ENCODE measurements at places on chromosomes 11 and 22.
A peak's percentile ranks its signal among the peaks of the same experiment; 100 is the strongest.

DNA sequence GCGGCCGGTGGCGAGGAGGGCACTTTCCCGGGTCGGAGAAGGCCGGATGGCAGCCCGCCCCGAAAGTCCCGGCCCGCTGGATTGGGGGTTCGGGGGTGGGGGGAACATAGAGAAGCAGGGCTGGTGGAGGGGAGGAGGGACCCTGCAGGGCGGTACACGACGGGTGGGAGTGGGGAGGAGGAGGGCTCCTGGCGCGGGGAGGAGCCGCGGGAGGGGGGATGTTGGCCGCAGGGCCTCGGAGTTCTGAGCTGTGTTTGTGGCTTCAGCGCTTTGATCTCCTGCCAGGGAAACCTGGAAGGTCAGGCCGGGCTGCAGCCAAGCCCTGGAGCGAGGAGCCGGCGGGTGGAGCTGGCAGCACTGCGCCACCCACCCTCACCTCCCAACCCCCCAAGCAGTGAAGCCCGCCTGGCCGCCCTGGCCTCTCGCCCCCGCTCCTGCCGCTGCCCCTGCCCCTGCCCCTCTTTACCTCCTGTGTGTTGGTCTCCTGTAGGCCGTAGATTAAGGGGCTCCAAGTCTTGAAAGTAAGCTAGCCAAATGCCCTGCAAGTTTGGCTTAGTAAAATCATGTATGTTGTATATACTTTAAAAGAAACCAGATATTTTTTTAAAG lies 30.9 kb downstream of the C22orf31 start:
- peaks cover 12% of the 10 kb centered on the region for H3K4me1 ChIP-seq
- H3K27ac ChIP-seq = no peak overlapping the region
- no peak for DNase-seq
- peaks cover 65% of the 10 kb centered on the region for H3K27me3 ChIP-seq
- H3K36me3 ChIP-seq = no peaks in the 10 kb centered on the region

DNA sequence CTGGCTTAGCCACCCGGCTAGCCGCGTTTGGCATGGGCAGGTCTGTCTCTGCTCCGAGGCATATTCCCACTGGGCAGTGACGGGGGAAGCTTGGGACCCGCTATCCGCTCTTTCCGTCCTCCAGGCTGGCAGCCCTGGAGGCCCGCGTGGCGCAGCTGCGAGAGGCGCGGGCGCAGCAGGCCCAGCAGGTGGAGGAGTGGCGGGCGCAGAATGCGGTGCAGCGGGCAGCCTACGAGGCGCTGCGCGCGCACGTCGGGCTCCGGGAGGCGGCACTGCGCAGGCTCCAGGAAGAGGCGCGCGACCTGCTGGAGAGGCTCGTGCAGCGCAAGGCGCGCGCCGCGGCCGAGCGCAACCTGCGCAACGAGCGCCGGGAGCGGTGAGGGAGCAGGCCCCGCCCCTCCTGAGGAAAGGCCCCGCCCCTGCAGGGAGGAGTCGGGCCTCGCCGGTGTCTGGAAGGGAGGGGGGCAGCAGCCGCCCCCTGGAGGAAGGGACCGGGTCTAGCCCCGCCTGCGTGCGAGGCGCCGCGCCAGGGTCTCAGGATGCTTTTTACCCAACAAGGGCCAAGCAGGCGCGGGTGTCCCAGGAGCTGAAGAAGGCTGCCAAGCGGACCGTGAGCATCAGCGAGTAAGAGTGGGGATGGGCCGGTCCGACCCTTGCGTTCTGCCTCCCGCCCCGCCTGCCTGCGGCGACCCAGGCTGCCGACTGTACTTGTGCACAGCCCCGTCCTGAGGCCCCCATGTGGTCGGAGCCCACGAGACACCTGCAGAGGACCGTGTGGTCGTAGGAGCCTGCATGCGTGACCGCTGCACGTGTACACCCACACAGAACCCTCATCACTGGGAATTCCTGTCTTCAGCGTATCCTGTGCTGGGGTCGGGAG lies 7.9 kb downstream of the ATG16L2 start:
- DNase-seq = peak; percentile 88
- no peak overlapping the region for H3K27ac ChIP-seq
- H3K36me3 ChIP-seq = peaks cover 28% of the 10 kb centered on the region
- no peaks in the 10 kb centered on the region for H3K27me3 ChIP-seq

DNA sequence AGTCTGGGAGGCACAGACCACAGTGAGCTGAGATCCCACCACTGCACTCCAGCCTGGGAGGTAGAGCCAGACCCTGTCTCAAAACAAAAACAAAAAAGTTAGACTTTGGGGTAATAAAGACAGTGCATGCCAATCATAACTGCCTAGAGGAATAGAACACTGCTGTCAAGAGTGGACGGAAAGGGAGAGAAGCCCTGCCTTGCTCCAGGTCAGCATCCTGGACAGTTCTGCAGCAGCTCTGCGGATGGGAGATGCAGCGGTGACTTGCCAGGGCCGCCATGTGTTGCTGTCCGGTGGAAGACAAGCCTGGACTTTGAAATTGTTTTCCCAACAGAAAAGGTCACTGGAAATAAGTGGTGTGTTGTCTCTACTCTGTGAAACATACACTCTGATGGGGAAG lies 618.2 kb downstream of the TBC1D22A start:
- no peak for DNase-seq
- no peaks in the 10 kb centered on the region for H3K36me3 ChIP-seq
- H3K4me1 ChIP-seq = no peaks in the 10 kb centered on the region
- no peak overlapping the region for H3K4me3 ChIP-seq
- H3K27ac ChIP-seq = no peak overlapping the region
- no peaks in the 10 kb centered on the region for H3K27me3 ChIP-seq

GRCh38 chr22:47377926-47378560 lies 615.6 kb downstream of the TBC1D22A start:
- H3K4me1 ChIP-seq = no peaks in the 10 kb centered on the region
- no peaks in the 10 kb centered on the region for H3K27me3 ChIP-seq
- H3K4me3 ChIP-seq = no peak overlapping the region
- no peak for DNase-seq
- no peaks in the 10 kb centered on the region for H3K36me3 ChIP-seq

DNA sequence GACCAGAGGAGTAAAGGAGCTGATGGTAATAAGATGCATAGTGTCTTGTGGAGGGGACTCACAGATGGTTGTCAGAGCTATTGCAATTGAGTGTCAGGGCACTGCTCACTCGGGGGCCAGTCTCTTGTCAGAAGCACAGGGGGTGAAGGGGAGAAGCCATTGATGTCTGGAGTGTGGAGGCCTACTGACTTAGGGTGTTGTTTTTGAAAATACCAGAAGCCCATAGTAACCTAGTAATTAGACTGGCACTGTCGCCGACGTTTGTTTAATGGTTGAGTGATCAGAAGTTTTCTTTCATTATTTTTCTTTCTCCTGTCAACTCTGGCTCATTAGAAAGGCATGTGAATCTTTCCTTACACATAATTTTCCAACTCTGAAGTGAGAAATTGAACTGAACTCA lies 151.6 kb upstream of the TENM4 start:
- H3K36me3 ChIP-seq = no peaks in the 10 kb centered on the region
- H3K4me3 ChIP-seq = no peak overlapping the region
- no peaks in the 10 kb centered on the region for H3K27me3 ChIP-seq
- no peaks in the 10 kb centered on the region for H3K4me1 ChIP-seq

GRCh38 chr11:28666632-28667031 lies 558.4 kb downstream of the METTL15 start:
- no peaks in the 10 kb centered on the region for H3K27me3 ChIP-seq
- H3K4me1 ChIP-seq = no peaks in the 10 kb centered on the region
- no peaks in the 10 kb centered on the region for H3K36me3 ChIP-seq
- DNase-seq = no peak
- H3K27ac ChIP-seq = no peak overlapping the region

DNA sequence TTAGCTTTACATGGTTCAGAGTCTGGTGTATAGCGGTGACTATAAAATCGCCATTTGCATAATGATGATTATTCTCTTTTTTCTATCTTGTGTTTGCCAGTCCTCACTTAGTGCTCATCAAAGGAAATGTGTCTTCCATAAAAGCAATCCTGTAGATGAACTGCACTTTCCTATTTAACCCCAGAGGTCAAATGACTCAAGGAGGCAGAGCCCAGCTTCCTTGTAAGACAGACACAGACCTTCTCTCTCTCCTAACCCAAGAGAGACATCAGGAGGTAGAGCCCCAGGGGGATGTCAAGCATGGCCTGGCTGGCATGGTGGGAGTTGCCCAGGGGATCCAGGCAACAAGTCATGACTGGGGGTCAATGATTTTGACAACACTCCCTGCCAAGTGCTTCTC lies 46.9 kb upstream of the CRTAM start:
- peaks cover 17% of the 10 kb centered on the region for H3K36me3 ChIP-seq
- no peak overlapping the region for H3K4me3 ChIP-seq

GRCh38 chr11:86809561-86809960 lies 9.2 kb downstream of the PRSS23 start:
- H3K4me1 ChIP-seq = peaks cover 9% of the 10 kb centered on the region
- no peaks in the 10 kb centered on the region for H3K36me3 ChIP-seq
- H3K27ac ChIP-seq = no peak overlapping the region
- no peak overlapping the region for H3K4me3 ChIP-seq
- no peak for DNase-seq

GRCh38 chr11:64644647-64645275 lies 53.7 kb downstream of the SLC22A12 start:
- no peaks in the 10 kb centered on the region for H3K36me3 ChIP-seq
- peaks cover 29% of the 10 kb centered on the region for H3K27me3 ChIP-seq
- H3K4me3 ChIP-seq = no peak overlapping the region
- peaks cover 4% of the 10 kb centered on the region for H3K4me1 ChIP-seq
- no peak for DNase-seq

DNA sequence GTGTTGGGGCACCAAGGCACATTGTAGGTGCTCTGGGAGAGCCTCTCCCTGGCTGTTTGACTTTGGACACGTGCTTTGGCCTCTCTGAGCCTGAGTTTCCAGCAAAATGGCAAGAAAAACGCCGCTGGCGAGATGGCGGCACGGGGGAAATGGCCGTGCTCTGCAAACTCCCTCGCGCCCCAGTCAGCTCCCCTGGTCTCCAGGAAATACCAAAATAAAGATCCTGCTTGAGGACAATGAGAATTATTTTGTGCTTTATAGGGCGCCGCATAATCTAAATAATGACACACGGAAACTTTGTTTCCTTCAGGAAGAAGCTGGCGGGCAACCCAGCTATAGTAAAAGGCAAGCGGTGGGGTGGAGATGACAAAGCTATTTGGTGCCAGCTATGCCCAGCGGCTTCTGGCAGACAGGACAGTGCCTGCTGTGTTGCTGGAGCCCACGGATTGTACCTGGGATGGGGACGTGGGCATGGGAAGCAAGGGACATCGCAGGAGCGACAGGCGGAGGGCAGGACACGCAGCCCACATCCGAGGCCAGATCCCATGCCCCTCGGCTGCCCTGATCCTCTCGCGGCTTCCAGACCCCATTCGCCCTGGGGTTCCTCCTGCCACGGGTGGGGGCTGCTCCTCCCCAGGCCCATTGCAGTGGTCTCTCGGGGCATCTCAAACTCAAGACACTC lies 26.3 kb upstream of the RFPL3 start:
- no peak for DNase-seq
- no peak overlapping the region for H3K27ac ChIP-seq
- no peaks in the 10 kb centered on the region for H3K36me3 ChIP-seq

DNA sequence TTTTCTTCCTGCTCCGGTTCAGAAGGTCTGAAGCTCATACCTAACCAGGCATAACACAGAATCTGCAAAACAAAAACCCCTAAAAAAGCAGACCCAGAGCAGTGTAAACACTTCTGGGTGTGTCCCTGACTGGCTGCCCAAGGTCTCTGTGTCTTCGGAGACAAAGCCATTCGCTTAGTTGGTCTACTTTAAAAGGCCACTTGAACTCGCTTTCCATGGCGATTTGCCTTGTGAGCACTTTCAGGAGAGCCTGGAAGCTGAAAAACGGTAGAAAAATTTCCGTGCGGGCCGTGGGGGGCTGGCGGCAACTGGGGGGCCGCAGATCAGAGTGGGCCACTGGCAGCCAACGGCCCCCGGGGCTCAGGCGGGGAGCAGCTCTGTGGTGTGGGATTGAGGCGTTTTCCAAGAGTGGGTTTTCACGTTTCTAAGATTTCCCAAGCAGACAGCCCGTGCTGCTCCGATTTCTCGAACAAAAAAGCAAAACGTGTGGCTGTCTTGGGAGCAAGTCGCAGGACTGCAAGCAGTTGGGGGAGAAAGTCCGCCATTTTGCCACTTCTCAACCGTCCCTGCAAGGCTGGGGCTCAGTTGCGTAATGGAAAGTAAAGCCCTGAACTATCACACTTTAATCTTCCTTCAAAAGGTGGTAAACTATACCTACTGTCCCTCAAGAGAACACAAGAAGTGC lies 661 bp upstream of the MALAT1 start:
- H3K4me3 ChIP-seq = no peak overlapping the region
- DNase-seq = peak; percentile 73
- H3K27ac ChIP-seq = no peak overlapping the region
- H3K36me3 ChIP-seq = no peaks in the 10 kb centered on the region

DNA sequence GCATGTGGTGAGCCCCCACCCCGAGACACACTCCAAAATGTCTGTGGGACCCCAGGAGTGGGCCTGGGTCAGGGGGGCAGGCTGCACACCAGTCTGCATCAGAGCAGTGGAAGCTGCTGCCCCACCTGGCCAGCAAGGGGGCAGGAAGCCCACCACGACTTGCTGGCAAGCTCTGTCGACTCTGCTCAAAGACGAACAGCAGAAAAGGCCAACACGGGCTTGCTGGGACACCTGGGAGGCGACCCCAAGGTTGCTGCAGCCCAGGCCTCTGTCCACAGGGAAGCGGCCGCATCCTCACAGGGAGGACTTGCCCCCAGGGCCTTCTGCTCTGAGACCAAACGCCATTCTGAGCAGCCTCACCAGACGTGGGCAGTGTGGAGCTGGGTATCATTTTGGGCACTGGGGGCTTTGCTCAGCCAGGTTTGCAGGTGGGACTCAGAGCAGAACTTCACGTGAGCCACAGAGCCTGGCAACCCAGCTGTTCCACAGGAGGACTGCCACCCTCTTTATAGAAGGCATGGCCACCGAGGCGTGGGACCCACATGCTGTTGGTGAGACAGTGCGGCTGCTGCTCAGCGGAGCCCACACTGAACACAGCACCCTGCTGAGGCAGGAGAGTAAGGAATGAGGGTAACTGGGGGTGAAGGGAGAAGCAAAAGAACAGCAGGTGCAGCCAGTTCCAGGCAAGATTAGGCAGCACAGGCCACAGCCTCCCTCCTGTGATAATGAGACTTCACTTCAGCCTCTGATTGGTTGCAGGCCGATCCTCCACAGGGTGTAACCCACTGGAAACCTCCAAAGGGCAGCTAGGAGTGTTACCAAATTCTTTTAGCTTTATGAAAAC lies 11.0 kb downstream of the IL17REL start:
- H3K27ac ChIP-seq = no peak overlapping the region
- no peak overlapping the region for H3K4me3 ChIP-seq
- peaks cover 2% of the 10 kb centered on the region for H3K27me3 ChIP-seq

All from activated naive CD8-positive, alpha-beta T cell treated with anti-CD3 and anti-CD28 coated beads, Interleukin-2, amount 10 ng/mL, durations not matched to agents 7 days and 5 days (primary cell).